ENCODE measurements at places on chromosomes 13 and 19. TPM values are rescaled to one million over a fixed set of nuclear protein-coding genes. Genes with fewer than 3 reads are reported as not detected.

DNA sequence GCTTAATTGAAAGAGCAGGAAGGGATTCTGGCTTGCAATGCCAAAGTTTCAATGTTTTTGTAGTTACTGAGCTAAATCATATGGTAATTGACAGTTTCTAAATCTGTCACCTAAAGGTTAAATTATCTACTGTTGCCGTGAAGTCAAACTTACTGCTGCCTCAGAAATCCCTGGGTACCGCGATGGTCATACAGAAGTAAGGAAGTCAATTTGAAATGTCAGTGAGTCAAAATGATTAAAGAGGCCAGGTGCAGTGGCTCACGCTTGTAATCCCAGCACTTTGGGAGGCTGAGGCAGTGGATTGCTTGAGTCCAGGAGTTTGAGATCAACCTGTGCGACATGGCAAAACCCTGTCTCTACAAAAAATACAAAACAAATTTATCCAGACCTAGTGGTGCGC is 48.8 kb upstream of the TPM4 start:
- no peak overlapping the region for H3K4me3 ChIP-seq
- H3K27me3 ChIP-seq, result peaks cover 4% of the 10 kb centered on the region
- H3K36me3 ChIP-seq, result no peaks in the 10 kb centered on the region
- no peak overlapping the region for H3K27ac ChIP-seq

ATP4B gene
- 26.7 TPM for total RNA-seq

GRCh38 chr13:72255908-72256307 is 388.9 kb upstream of the DACH1 start:
- no peaks in the 10 kb centered on the region for H3K27me3 ChIP-seq
- no peak overlapping the region for H3K4me3 ChIP-seq
- H3K4me1 ChIP-seq, result no peaks in the 10 kb centered on the region
- H3K36me3 ChIP-seq, result no peaks in the 10 kb centered on the region

DNA sequence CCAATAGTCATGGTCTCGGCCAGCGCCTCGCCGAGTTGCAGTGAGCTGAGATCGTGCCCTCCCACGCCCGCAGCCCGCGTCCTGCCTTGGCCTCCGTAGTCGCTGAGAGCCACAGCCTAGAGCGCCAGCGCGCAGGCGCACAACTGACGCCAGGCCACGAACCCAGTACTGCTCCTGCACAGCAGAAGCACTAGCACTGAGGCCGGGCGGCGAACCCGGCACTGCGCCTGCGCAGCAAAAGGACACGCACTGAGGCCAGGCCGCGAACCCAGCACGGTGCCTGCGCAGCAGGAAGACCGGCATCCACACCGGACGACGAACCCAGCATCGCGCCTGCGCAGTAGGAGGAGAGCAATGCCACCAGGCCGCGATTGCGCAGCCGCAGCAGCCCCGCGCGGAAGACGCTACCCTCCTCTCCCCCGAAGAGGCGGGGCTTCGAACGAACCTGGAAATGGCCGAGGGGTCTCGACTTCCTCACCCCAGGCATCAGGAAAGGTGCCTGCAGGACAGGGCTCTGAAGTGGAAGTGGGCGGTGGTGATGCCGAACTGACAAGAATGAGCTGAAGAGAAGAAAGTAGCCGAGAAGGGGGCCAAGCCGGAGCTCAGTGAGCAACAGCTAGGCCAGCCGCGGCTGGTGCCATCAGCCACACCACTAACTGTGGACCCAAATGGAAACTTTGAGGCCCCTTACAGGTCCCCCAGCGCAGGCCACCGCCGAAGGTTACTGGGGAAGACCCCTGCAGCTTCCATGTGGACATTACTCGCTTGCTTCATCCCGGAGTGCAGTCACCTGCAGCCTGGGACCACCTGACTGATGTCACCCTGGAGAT is 7.5 kb downstream of the F10 start:
- peaks cover 9% of the 10 kb centered on the region for H3K27me3 ChIP-seq
- H3K4me1 ChIP-seq, result no peaks in the 10 kb centered on the region
- no peak overlapping the region for H3K27ac ChIP-seq
- no peak overlapping the region for H3K4me3 ChIP-seq
- peak; percentile 65 for DNase-seq
- H3K36me3 ChIP-seq, result no peaks in the 10 kb centered on the region

DNA sequence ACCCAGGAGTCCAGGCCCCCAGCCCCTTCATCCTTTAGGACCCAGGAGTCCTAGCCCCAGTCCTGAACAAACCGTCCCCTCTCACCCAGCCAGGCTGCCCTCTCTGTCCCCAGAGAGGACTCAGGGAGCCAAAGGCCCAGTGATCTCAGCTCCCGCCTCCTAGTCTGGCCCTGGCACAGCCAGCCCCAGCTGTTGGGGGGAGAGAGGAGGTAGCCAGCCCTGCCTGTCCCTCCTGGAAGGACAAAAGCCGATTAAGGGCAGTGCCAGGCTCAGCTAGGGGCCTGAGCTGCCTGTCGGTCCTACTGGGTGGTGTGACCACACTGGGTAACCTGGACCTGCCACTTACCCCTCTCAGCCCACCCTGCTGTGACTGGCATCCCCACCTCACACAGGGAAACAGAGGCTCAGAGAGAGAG is 14.5 kb downstream of the LIPE start:
- no peak for DNase-seq
- peaks cover 13% of the 10 kb centered on the region for H3K4me1 ChIP-seq
- no peaks in the 10 kb centered on the region for H3K36me3 ChIP-seq
- H3K27ac ChIP-seq, result no peak overlapping the region

NFIX gene
- 4.2 TPM for total RNA-seq

- DNase-seq, result no peak
- no peak overlapping the region for H3K4me3 ChIP-seq
- H3K27ac ChIP-seq, result peak overlapping the region; percentile 50
Observed at GRCh38 chr13:31891472-31891871, 140.1 kb upstream of the FRY start.

- no peaks in the 10 kb centered on the region for H3K4me1 ChIP-seq
- H3K4me3 ChIP-seq, result no peak overlapping the region
- DNase-seq, result no peak
- no peak overlapping the region for H3K27ac ChIP-seq
- H3K27me3 ChIP-seq, result no peaks in the 10 kb centered on the region
Observed at GRCh38 chr19:23525276-23525852, 130.1 kb upstream of the ZNF91 start.

DNA sequence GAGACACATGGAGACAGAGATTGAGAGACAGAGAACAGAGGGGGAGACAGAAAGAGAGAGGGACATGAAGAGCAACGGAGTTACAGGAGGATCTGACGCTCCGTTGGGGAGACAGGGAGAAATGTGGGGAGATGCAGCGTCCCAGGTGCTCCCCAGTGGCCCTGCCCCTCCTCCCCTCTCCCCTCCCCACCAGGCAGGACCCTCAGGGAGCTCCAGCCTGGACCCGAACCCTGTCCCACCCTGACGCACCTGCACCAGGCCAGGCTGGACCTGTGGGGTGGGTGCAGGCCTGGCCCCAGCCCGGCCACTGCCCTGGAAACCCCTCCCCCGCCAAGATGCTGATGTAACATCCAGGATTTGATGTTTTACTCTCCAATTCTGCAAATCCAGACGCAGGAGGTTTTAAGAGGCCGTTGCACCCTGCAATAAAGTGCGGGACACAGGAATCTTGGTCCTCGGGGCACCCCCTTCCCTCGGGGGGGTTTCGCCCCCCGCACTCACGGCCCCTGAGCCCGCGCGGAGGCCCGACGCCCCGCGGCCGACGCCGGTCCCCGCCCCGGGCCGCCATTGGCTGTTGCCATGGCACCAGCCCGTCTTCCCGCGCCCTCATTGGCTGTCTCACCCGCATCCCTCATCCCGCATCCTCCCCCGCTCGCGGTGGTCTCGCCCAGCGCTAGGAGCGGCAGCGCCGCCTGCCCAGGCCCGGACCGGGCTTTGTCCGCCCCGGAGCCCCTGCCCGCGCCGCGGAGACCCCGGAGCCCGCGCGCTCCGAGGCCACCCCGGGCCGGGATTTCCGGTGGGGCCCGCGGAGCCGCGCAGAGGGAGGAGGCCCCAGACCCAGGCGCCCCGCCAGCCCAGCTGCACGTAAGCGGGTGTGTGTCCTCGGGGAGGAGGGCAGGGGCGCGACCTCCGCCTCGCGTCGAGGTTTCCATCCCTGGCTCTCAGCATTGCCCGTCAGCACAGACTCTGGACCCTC is at the start of gene APC2:
Gene APC2 (plus strand): TSS at position 655 of the 976 bp plus-strand sequence. CDS start 2,881 bp downstream, outside the sequence.
- peak within 1 kb of the TSS; percentile 16 for H3K27ac ChIP-seq
- H3K4me3 ChIP-seq, result peak within 1 kb of the TSS; percentile 69
- peaks cover 60% of the 10 kb centered on the region for H3K27me3 ChIP-seq
- no peaks in the 10 kb centered on the region for H3K36me3 ChIP-seq
- DNase-seq, result no peak

SELENOV gene
- total RNA-seq, result 1.1 TPM

GRCh38 chr13:113863524-113864272 is at the start of gene GAS6:
GAS6 (minus strand) TSS chr13:113864076; CDS start chr13:113863920, 156 bp downstream.
- peak within 1 kb of the TSS; percentile 90 for H3K4me3 ChIP-seq
- peaks cover 8% of the 10 kb centered on the region for H3K36me3 ChIP-seq
- H3K4me1 ChIP-seq, result peaks cover 31% of the 10 kb centered on the region
- DNase-seq, result peak; percentile 69
- peak within 1 kb of the TSS; percentile 82 for H3K27ac ChIP-seq

DNA sequence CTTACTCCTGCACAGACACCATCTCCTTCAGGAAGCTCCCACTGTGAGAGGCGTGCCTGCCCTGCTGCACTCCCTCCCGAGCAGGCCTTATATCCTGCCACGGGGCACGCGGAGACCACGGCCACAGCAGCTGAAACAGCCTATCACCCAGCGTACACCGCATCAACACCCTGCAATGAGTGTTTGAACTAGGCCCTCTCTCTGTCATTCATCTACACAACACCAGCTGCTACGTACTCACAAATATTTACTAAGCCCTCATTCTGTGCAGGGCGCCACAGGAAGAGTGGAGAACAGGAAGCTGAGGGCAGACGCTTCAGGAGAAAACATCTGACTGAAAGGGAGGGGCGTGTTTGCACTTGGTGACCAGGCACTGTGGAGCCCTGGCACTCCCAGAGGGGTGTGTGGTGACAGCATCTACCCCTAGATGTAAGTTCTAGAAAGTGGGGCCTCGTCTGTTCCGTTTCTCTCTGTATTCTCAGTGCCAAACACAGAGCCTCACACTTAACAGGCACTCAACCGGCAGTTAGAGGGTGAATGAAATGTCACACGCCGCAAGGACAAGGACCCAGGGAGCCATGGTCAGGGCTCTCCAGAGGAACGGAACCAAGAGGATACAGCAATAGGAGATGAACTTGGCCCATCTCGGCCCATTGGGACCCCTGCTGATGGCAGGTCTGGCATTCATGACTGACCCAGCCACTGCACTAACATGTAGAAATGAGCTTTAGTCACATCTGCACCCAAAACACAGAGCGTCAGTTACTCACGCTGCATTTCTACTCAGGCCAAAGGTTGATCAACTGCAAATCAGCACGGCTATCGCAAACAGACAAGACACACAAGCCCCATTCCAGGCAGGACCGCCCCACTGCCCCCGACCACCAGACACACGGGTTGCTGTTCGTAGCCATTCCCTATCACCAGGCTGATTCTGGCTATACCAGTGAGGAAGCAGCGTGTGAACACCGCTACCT is 15.7 kb downstream of the RANBP3 start:
- DNase-seq, result no peak
- no peaks in the 10 kb centered on the region for H3K27me3 ChIP-seq
- H3K4me1 ChIP-seq, result peaks cover 64% of the 10 kb centered on the region
- H3K27ac ChIP-seq, result peak overlapping the region; percentile 93
- H3K36me3 ChIP-seq, result no peaks in the 10 kb centered on the region

DNA sequence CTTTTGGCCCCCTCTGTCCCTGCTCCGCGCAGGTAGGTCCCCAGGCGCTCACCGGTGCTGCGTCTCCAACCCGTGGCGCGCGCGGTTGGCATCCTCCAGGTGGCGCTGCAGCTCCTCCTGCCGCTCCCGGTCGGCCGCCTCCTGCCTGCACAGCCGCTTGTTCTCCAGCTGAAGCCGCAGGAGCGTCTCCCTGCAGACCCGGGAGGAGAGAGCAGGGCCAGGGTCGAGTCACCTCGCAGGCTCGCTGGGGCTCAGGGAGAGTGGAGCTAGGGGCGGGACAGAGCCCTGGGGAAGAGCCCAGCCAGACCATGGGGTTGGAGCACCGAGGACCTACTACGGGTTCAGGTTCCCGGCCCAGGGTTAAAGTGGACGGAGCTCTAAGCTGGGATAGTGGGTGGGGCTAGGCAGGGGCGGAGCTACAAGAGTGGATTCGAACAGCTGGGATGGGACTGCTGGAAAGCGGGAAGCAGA is 9.3 kb downstream of the HOOK2 start:
- H3K36me3 ChIP-seq, result no peaks in the 10 kb centered on the region
- no peaks in the 10 kb centered on the region for H3K27me3 ChIP-seq
- peak overlapping the region; percentile 80 for H3K4me3 ChIP-seq
- DNase-seq, result peak; percentile 85
- H3K27ac ChIP-seq, result peak overlapping the region; percentile 50

DNA sequence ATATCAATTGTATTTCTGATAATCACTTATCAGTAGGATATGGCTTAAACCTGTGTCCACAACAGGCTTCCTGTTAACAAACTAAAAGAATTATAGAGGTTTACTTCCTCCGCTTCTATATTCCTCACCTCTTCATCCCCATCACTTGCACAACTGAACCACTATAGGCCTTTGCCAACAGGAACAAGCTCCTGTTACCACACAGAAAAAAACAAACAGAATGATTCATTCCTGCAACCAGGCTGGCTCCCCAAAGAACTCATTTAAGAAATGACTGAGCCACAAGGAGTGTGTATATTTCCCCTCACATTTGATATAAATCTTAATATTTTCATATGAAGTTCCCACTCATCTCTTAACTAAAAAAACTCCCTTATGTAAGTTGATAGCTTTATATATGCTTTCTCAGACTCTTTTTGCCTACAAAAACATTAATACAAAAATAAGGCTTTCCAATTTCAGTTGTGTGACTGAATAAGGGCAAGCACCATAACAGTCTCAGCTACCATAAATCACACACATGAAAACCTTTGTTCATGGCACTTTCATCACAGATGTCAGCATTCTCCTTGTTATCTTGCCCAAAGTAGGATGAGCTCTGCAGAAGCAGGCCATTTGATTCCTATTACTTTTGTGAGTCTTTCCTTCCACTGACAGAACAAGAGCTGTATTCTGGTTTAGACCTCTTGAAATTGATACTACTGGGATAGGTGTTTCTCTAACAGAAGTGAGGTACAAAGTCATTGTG is 366.8 kb downstream of the SLITRK1 start:
- no peaks in the 10 kb centered on the region for H3K27me3 ChIP-seq
- no peak overlapping the region for H3K4me3 ChIP-seq
- no peaks in the 10 kb centered on the region for H3K36me3 ChIP-seq
- no peak overlapping the region for H3K27ac ChIP-seq
- no peaks in the 10 kb centered on the region for H3K4me1 ChIP-seq

DNA sequence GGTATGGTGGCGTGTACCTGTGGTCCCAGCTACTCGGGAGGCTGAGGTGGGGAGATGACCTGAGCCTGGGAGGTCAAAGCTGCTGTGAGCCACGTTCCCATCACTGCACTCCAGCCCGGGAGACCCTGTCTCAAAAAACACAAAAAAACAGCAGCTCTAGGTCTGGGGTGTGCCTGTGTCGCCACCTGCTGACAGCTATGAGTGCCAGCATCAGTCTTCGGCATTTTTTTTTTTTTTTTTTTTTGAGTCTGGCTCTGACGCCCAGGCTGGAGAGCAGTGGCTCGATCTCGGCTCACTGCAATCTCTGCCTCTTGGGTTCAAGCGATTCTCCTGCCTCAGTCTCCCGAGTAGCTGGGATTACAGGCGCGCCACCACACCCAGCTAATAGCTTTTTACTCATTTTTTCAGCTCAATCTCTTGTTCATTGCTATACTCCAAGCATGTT is 10.1 kb downstream of the AP2S1 start:
- H3K4me3 ChIP-seq, result peak overlapping the region; percentile 60
- DNase-seq, result no peak
- H3K27me3 ChIP-seq, result no peaks in the 10 kb centered on the region
- H3K4me1 ChIP-seq, result no peaks in the 10 kb centered on the region
- peaks cover 7% of the 10 kb centered on the region for H3K36me3 ChIP-seq

CYP4F8 gene
- not detected for total RNA-seq
